MM.1S (cell line): ENCODE measurements at places on chromosomes 2 and 18.

- H3K27me3 ChIP-seq, result no peaks in the 10 kb centered on the region
- 0 out of 2 replicates have a peak overlapping the region, but pooled peaks have one; percentile 18 for H3K4me3 ChIP-seq
- H3K36me3 ChIP-seq, result no peaks in the 10 kb centered on the region
- no peak for DNase-seq
- H3K27ac ChIP-seq, result no peak overlapping the region
These were observed 22.2 kb downstream of the EFR3B start for GRCh38 chr2:25063876-25064660.

DNA sequence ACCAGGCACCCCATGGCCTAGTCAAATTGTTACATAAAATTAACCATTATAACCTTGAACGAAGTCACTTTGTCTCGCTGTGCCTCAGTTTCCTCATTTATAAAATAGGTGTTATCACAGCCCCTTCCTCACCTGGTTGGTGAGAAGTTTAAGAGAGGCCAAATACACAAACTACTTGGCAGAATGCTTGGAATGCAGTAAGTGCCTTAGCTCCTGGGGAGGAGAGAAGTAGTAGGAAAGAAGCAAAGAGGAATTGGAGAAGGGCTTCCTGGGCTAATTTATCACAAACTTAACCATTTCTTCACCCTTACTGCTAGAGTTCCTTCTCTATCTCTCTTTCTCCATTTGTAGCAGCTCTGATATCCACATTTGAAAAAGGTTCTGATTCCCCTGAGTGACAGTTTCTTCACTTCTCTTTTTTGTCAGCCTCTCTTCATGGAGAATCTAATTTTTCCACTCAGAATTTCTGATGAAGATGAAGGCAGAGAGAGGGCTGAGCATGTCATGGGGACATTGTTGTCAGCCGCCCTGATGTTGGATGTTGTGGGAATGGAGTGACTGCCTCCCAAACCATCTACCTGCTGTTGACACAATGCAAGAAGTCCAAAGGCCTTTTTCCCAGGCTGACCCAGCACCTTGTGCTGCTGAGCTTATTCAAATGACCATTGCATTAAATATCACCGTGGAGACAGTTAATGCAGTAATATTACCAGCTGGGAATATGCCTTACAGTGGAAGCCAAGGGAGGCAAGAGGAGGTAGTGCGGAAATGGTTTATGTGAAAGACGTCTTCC lies 60.4 kb downstream of the BOD1L2 start:
- H3K4me3 ChIP-seq, result no peak overlapping the region
- no peak for DNase-seq
- H3K27me3 ChIP-seq, result no peaks in the 10 kb centered on the region
- no peak overlapping the region for H3K27ac ChIP-seq

- H3K27me3 ChIP-seq, result no peaks in the 10 kb centered on the region
- no peaks in the 10 kb centered on the region for H3K4me1 ChIP-seq
- no peak overlapping the region for H3K4me3 ChIP-seq
- no peak overlapping the region for H3K27ac ChIP-seq
- no peaks in the 10 kb centered on the region for H3K36me3 ChIP-seq
These were observed 429.0 kb upstream of the PIK3C3 start for GRCh38 chr18:41526054-41526453.

- H3K4me3 ChIP-seq, result no peak overlapping the region
- no peaks in the 10 kb centered on the region for H3K36me3 ChIP-seq
- H3K27ac ChIP-seq, result no peak overlapping the region
- H3K4me1 ChIP-seq, result no peaks in the 10 kb centered on the region
- peak; percentile 53 for DNase-seq
These were observed 41.2 kb upstream of the DAPL1 start for GRCh38 chr2:158753641-158754611.

- DNase-seq, result no peak
- H3K27me3 ChIP-seq, result no peaks in the 10 kb centered on the region
- no peak overlapping the region for H3K27ac ChIP-seq
- H3K36me3 ChIP-seq, result no peaks in the 10 kb centered on the region
- H3K4me3 ChIP-seq, result no peak overlapping the region
These were observed 50.5 kb upstream of the DLX2 start for GRCh38 chr2:172153156-172153555.

GRCh38 chr2:112151271-112151670 lies 13.1 kb downstream of the FBLN7 start:
- H3K27ac ChIP-seq, result no peak overlapping the region
- H3K4me3 ChIP-seq, result no peak overlapping the region
- DNase-seq, result no peak
- no peaks in the 10 kb centered on the region for H3K4me1 ChIP-seq
- no peaks in the 10 kb centered on the region for H3K27me3 ChIP-seq

DNA sequence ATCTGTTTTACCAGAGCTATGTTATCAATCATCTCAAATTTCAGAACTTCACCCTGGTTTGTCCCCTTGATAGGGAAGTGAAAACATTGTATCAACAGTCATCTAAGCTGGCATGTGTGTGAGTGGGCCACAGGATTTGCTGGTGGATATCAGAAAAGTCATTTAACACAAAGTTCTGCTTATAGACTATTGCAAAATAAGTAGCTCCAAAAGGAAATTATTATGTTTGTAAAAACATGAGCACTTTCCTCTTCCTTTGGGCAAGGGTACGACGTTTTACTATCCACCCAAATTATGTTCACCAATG lies 20.7 kb upstream of the COPS8 start:
- no peak overlapping the region for H3K27ac ChIP-seq
- H3K36me3 ChIP-seq, result no peaks in the 10 kb centered on the region

DNA sequence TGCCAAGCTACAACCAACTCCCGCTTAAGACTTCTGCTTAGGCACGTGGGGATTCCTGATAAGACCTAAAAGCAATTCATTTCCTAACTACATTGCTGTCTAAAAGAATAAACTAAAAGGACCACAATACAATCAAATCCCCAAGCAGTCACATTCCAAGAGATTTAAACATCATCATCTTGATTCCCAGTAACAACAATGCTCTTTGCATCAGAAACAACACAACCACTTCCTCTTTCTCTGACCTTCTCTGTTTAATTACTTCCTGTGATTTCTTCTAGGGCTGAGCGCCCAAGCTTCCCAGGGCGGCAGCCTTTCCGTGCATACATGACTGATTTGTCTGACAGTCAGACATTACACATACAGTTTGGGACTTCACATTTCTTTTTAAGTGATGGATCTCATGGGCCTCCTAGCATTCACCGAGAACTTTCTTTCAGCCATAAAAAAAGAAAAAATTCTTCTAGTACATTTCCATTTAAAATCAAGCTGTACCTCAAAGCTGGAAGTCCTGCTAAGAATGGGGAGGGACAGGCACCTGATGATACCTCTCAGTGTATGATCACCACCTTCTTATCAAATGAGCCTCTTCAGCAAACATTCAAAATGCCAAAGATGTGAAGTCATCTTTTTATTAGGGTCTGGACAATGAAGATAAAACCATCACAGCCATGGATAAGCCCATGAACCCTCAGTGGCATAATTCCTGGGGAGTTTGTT lies 11.5 kb downstream of the SPRED2 start:
- DNase-seq, result no peak
- H3K27me3 ChIP-seq, result no peaks in the 10 kb centered on the region
- H3K4me3 ChIP-seq, result no peak overlapping the region

DNA sequence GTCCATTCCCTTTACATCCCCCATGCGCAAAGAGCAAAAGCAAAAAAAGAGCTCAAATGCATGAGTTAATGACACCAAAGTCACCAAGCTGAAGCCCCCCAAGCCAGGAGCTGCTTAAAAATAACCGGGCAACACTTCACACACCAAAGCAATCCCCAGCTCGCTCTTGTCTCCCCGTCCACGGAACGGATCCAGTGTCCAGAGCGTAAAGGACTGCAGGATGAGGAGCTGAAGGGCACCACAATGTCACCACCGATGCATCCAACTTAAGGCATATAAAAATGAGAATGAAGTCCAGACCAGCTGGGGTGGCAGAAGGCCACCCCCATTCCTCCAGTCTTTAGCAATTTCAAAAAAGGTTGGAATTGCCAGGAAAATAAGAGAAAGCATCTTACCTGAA lies 8.7 kb downstream of the SMAD7 start:
- H3K4me3 ChIP-seq, result peak overlapping the region; percentile 97
- DNase-seq, result peak; percentile 6
- H3K27me3 ChIP-seq, result no peaks in the 10 kb centered on the region
- 0 out of 2 replicates have a peak, but pooled peaks cover 3% of the 10 kb centered on the region for H3K36me3 ChIP-seq
- H3K27ac ChIP-seq, result peak overlapping the region; percentile 97

DNA sequence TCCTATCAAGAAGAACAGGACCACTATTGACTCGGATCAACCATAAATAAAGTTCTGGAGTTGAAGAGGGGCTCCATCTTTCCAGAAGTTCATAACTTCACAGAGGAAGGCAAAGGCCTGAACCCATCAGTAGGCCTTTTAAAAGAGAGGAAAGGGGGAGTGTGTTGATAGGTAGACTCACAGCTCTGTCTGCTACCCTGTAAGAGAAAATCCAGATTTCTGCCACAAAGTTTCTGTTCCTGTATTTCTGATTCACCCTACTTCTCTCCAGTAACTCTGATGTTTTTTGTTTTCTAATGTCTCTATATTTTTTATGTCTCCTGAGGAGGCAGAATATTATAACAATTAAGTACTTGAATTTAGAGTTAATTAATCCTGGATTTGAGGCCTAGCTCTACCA lies 564.0 kb downstream of the TNS1 start:
- DNase-seq, result no peak
- H3K4me1 ChIP-seq, result peaks cover 16% of the 10 kb centered on the region; the same call in 1 of the 2 replicates
- no peaks in the 10 kb centered on the region for H3K36me3 ChIP-seq
- H3K4me3 ChIP-seq, result no peak overlapping the region

- H3K4me1 ChIP-seq, result no peaks in the 10 kb centered on the region
- H3K36me3 ChIP-seq, result no peaks in the 10 kb centered on the region; the same call in 1 of the 2 replicates
- H3K27me3 ChIP-seq, result no peaks in the 10 kb centered on the region
- H3K27ac ChIP-seq, result no peak overlapping the region
- H3K4me3 ChIP-seq, result no peak overlapping the region
These were observed 31.9 kb downstream of the SLC66A3 start for GRCh38 chr2:11187083-11187619.

DNA sequence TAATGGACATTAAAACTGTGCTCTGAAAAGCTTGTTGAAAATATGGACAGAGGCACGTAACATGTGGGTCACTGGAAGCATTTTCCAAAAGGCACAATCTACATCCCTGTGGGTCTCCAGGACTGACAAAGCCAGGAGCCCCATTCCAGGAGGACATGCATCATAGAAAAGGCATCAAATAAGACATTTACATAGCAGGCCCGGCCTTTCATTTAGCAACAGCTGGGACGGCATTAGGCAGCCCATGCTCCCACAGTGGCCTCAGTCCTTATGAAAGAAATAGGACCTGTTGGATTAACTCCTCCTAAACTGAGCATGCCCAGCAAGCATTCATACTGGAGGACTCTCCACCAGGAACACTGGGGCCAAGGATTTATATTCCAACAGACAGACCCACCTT lies 72.2 kb downstream of the TWIST2 start:
- H3K4me1 ChIP-seq, result no peaks in the 10 kb centered on the region
- no peaks in the 10 kb centered on the region for H3K36me3 ChIP-seq
- H3K27ac ChIP-seq, result no peak overlapping the region

DNA sequence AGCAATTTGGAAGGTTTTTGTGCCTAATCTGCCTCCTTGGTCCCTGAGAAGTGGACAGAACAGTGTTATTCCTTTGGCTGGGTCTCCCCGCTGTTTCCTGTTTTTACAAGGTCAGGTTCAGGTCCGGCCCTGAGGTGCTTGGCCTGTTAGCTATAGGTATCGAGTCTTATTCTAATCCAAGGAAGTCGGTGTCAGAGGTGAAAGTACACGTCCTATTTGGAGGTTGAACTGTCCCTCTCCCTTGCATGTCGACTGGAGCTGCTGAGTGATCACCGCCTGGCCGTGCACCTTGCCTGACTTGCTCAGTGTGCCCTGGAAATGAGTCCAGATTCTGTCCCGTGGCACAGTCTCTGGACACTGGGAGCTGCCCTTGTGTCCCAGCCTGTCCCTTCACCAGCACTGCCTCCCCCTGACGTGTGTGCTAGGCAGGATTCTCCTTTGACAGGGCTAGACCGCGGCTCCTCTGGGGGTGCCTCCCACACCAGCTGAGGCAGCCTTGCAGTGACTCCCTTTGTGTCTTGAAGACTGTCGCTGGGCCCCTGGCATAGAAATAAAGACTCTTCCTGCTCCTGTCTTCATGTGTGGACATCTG lies 65.7 kb upstream of the RBM44 start:
- H3K36me3 ChIP-seq, result 0 out of 2 replicates have a peak, but pooled peaks cover 3% of the 10 kb centered on the region
- H3K4me1 ChIP-seq, result no peaks in the 10 kb centered on the region
- H3K4me3 ChIP-seq, result no peak overlapping the region

GRCh38 chr2:173964565-173965371 lies 405 bp downstream of the SP3 start:
- peaks cover 15% of the 10 kb centered on the region for H3K4me1 ChIP-seq
- H3K36me3 ChIP-seq, result no peaks in the 10 kb centered on the region
- peak overlapping the region; percentile 99 for H3K27ac ChIP-seq

GRCh38 chr2:235347691-235348090 lies 146.2 kb upstream of the AGAP1 start:
- no peak for DNase-seq
- no peaks in the 10 kb centered on the region for H3K36me3 ChIP-seq
- H3K4me1 ChIP-seq, result no peaks in the 10 kb centered on the region
- H3K4me3 ChIP-seq, result no peak overlapping the region

- no peak overlapping the region for H3K4me3 ChIP-seq
- no peak for DNase-seq
- no peaks in the 10 kb centered on the region for H3K4me1 ChIP-seq
- no peak overlapping the region for H3K27ac ChIP-seq
These were observed 46.0 kb downstream of the ZBTB7C start for GRCh38 chr18:48363175-48363574.

DNA sequence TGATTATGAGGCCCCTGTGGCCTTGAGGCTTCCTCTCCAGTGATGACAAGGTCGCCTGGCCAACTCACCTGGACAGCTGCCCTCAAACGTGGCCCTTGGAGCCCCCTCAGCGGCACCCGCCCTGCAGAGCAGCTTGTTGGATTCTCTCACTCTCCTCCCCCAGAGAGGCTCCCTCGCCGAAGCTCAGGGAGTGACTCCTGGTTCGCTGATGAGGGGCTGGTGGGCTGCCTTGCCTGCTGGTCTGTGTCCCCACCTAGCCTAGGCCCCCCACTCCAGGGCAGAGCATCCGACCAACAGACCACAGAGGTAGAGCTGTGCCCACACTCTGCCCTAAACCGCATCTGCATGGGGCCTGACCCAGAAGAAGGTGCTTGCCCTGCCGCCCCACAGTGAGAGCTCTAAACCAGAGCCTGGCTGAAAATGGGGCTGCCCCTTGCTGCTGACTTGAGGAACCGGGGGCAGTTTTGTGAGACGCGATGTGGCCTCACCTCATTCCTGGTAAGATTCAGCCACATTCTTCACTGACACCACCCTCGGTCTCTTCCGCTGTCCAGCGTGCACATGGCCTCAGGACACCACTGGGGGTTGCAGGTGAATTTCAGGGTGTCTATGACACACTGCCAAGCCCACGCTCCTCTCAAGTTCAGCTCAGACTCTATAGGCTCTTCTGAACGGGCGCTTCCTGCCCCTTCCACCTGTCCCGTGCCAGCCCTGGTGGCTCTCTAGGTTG lies 131.6 kb downstream of the CABLES1 start:
- H3K4me1 ChIP-seq, result peaks cover 8% of the 10 kb centered on the region
- H3K27ac ChIP-seq, result no peak overlapping the region
- no peaks in the 10 kb centered on the region for H3K27me3 ChIP-seq

GRCh38 chr2:227472265-227473121 lies 537 bp downstream of the AGFG1 start:
- no peaks in the 10 kb centered on the region for H3K27me3 ChIP-seq
- H3K27ac ChIP-seq, result peak overlapping the region; percentile 40; the same call in 1 of the 2 replicates
- no peaks in the 10 kb centered on the region for H3K36me3 ChIP-seq
- H3K4me1 ChIP-seq, result peaks cover 9% of the 10 kb centered on the region

GRCh38 chr18:8988260-8988871 lies 114.1 kb upstream of the NDUFV2 start:
- no peaks in the 10 kb centered on the region for H3K27me3 ChIP-seq
- H3K36me3 ChIP-seq, result no peaks in the 10 kb centered on the region
- H3K4me1 ChIP-seq, result peaks cover 11% of the 10 kb centered on the region
- DNase-seq, result peak; percentile 66
- H3K4me3 ChIP-seq, result no peak overlapping the region

GRCh38 chr18:5874336-5874735 lies 21.0 kb downstream of the TMEM200C start:
- DNase-seq, result no peak
- no peak overlapping the region for H3K4me3 ChIP-seq
- no peaks in the 10 kb centered on the region for H3K27me3 ChIP-seq
- no peaks in the 10 kb centered on the region for H3K4me1 ChIP-seq
- no peak overlapping the region for H3K27ac ChIP-seq
